A673 (cell line): ENCODE measurements at places on chromosomes 11 and 22. TPM values are rescaled to one million over a fixed set of nuclear protein-coding genes. Genes with fewer than 3 reads are reported as not detected.
A peak's percentile ranks its signal among the peaks of the same experiment; 100 is the strongest.

- DNase-seq: no peak
These were observed 243.7 kb downstream of the KIRREL3 start for GRCh38 chr11:126756855-126757254.

DNA sequence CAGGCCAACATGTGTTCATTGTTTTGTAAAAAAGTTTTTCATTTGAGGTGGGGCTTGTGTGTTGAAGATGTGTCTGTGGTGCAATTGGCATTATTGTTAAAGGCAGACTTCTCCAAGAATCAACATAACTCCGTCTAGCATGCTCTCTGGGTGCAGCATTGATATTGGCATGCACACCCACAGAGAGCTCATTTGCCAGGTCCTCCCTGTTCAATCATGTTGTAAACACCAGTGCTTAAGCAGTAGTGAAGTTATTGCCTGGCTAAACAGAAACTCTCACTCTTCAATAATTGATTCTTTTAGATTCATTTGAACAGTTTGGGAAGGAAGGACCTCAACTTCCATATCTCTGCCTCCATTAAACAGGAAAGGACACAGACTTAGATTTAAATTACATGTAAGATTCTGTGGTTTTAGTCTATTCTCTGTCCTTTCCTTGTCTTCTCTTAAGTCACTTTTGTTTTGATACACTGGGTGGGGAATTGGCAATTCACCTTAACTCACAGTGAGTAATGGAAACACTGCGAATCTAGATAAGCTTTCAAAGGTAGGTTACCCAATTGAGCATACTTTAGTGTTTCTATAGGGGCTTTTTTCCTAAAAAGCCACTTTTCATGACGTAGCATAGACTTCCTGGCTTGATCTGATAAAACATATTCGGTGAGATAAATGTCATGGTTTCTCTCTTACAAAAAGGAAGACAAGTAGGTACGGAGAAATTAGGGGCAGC is 30.8 kb upstream of the EXPH5 start:
- no peak for DNase-seq

DNA sequence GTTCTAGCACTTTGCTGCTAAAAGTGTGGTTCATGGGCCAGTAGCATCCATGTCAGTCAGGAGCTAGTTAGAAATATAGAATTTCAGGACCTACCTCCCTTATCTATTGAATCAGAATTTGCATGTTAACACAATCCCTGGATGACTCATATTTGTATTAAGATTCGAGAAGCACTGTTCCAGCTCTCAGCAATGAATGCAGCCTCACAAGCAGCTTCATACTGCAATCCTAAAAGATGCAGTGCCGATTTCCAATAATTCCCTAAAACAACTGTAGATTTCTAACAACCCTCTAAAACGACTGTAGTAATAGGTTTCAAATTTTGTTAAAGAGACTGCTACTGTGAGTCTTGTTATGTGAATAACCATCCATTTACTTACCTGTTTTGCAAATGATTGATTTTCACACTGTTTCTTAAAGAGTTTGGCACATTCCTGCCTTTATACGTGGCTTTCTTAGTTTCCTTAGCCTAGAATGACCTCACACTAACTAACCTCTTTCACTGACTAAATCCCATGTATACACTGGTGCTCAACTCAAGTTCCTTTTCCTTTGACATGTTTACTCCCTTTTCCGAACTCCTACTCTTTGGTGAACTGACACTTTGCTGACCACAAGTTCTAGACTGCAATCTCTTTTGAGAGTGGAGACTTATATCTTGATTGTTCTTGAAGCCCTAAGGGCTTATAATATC is 511.8 kb downstream of the METTL15 start:
- DNase-seq: peak; percentile 36

DNA sequence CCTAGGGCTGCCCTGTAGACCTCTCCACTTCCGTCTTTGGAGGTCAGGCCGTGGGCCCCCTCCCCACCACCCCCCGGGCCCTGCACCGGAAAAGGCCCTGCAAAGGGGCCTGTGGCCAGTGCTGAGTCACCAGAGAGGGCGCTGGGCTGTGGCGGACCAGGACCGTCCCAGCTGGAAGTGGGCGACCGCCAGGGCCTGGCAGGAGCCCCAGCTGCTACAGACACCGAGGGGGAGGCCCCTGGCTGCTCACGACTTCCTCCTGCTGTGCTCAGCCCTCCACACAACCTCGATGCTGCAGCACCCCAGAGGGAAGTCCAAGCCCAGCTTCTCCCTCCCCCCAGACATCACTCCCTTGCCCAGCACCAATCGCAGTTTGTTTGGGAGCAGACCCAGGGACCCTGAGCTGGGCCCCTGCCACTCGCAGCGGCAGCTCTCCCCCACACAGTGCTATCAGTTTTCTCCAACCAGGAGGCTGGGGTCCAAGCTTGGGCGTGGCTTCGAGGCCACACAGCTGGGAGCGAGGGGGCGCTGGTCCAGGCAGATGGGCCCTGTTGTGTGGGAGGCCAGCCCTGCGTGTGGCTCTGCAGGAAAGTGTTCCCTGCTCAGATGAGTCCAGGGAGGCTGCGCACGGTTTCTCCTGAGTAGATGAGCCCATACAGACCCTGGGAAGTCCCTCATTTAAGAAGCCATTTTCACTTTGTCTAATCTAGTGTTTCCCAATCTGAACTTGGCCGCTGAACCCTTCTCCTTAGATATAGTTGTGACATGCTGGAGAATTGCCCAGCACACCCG is 5.6 kb upstream of the SH3BP1 start:
- peak; percentile 86 for DNase-seq

OSM gene
- total RNA-seq: not detected in 2 replicates

ANKK1 gene
- 0.39 and 0.43 TPM in 2 replicates for total RNA-seq

DNA sequence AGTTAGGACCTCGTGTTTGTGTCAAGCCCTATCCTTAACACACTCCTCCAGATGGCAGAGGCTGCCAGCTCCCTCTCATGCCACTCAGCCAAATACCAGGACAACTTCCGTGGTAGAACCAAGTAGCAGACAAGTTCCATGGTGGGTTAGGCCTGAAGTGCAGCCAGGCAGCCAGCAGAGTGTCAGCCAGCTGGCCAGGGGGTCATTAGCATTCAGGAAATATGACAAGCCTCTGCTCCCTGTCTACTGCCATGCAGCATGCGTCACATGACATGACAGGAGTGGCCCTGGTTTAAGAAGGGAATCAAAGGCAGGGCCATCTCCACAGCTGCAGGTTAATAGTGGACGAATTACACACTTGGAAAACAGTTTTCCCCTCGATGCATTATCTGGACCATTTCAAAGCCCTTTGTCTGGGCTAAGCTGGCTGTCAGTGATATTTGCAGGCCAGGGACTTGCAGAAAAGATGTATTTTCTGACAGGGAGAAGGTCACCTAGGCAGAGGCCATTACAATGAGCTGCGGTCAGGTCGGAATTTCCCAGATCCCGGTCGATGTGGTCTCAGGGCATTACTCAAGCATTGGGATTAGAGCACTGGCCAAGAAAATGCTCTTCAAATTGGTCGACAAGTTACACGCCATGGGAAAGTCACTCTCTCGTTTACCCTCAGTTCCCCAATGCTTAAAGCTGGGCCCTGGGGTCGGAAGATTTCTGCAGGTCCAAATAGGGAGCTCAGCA is 461.7 kb upstream of the CADM1 start:
- peak; percentile 25 for DNase-seq

CD248 gene
- 97.8 and 111 TPM in 2 replicates for total RNA-seq

DNA sequence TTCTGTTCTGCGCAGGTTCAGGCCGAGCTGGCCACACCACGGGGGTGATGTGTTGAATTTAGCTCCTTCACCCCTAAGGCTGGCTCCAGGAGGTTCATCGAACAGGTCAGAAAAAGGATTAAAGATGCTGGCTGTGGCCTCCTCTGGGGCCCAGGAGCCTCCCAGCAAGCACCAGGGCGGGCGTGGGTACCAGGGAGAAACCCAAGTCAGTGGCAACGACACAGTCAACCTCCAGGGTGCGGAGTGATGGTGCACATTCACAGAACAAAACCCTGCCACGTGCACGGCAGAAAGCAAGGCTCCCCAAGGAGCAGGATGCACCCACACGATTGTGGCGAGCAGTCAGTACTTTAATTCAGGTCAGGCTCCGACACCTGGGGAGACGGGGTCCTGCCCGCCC is 10.8 kb downstream of the C11orf24 start:
- no peak for DNase-seq

ZFPL1 gene
- 45.9 and 46.6 TPM in 2 replicates for total RNA-seq
